ENCODE measurements at places on chromosomes 2 and 18.

GRCh38 chr2:48483506-48483905 lies 46.4 kb upstream of the STON1 start:
- DNase-seq = no peak

DNA sequence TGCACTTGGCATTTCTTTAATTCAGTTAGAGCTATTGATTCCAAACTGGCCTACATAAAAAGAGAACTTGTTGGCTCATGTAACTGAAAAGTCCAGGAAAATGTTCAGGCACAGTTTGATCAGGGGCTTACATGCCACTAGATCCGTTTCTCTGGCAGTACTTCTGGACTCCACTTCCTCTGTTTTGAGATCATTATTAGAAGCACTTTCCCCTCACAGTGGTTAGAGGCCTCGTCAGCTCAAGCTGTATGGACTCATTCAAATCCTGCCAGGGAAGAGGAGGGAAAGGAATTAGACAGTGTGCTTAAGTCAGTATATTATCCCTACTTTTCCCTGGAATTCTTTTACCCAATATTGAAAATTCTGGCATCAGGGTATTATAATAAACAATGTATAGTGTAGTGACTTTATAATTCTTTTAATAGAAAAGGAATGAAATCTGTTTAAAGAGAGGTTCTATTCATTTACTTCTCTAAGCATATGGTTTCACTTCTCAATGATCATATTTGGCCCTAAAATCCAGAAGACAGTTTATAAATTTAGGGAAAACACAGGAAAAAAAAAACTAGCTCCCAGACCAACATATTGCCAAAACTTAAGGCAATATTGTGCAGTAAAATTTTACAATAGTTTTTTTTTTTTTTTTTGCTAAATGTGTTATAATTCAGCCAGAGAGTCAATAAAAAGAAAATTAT lies 92.0 kb downstream of the ARMC9 start:
- no peak for DNase-seq

DNA sequence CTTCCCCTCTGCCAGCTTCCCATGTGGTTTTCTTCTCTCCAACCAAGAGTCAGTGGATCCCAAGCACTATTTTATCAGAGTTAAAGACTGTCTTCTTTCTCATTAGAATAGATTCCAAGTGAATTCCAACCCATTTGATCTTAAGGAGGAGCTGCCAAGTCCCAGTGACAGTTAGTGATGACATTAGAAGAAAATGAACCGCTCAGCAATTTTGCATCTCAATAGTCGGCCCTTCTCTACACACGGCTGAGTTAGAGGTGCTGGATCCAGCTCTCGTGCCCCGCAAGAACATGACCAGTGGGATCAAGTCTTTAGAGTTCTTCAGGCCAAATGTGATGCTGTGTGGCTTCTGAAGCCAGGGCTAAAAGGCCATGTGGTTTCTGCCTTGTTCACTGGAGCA lies 132.6 kb downstream of the SH3BP4 start:
- DNase-seq = no peak

GRCh38 chr18:13306583-13306982 lies 88.0 kb downstream of the LDLRAD4 start:
- no peak for DNase-seq

GRCh38 chr2:9525266-9525665 lies 30.4 kb downstream of the ADAM17 start:
- DNase-seq = no peak

GRCh38 chr2:64563436-64563938 lies 39.4 kb downstream of the AFTPH start:
- no peak for DNase-seq

GRCh38 chr2:239731422-239731821 lies 293.7 kb downstream of the NDUFA10 start:
- DNase-seq = no peak

DNA sequence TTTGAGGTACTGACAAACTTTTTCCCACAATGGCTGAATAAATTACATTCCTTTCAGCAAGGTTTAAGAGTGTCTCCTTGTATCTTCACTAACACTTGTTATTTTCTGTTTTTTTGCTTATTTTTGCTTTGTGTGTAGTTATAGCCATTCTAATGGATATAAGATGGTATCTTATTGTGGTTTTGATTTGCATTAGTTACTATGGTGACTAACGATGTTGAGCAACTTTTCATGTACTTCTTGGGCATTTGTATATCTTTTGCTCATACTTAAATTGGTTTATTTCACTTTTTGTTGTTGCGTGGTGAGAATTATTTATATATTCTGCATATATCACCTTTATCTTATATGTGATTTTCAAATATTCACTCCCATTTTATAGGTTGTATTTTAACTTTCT lies 79.9 kb upstream of the FSIP2 start:
- DNase-seq = no peak

DNA sequence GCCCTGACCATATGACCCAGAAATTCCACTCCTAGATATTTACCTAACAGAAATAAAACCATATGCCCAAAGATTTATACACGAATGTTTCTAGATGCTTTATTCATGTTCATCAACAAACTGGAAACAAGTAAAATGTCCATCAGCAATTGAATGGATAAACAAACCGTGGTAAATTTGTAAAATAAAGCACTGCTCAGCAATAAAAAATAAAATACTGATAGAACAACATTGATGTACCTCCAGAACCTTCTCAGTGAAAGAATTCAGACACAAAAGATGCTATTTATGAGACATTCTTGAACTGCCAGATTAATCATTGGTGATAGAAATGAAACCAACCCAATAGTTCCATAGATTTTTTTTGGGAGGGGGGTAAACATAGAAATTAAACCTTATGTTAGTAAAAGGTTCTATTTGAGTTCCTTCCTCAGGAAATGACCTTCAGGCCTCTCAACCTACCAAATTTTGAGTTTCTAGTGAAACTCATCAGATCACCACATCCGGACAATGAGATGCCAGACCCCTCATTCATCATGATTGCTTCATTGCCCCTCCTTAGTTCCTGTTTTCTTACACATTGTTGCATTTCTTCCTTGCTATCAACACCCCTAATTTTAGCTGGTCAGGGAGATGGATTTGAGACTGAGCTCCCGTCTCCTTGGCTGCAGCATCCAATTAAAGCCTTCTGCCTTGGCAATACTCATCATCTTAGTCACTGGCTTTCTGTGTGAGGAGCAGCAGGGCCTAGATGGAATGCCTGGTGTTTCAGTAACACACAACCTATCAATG lies 203.5 kb downstream of the LPIN1 start:
- no peak for DNase-seq

DNA sequence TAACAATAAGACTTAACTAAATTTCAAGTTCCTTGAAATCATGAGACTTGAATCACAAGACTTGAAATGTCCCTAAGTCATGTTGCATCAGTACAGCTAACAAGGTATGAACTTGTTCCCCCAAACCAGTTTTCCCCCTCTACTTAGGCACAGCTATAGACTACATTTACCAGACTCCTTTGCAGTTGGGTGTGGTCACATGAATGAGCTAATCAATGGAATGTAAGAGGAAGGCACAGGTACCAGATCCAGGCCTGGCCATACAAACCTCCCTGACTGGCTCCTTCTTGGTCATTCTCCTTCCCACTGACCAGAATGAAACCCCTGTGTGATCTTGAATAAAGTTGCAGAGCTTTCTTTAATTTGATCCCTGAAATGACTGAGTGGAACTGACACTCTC lies 77.8 kb downstream of the DNER start:
- DNase-seq = no peak

DNA sequence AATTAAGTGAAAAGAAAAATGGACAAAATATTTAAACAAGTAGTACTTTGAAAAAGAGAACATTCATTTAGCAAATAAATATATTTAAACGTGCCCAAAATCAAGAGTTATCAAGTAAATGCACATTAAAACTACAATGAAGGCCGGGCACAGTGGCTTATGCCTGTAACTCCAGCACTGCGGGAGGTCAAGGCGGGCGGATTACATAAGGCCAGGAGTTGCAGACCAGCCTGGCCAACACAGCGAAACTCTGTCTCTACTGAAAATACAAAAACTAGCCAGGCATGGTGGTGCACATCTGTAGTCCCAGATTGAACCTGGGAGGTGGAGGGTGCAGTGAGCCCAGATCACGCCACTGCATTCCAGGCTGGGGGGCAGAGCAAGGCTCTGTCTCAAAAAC lies 9.8 kb downstream of the STAM2 start:
- no peak for DNase-seq

- DNase-seq = no peak
These were observed 153.7 kb downstream of the SRBD1 start for GRCh38 chr2:45457211-45457945.

DNA sequence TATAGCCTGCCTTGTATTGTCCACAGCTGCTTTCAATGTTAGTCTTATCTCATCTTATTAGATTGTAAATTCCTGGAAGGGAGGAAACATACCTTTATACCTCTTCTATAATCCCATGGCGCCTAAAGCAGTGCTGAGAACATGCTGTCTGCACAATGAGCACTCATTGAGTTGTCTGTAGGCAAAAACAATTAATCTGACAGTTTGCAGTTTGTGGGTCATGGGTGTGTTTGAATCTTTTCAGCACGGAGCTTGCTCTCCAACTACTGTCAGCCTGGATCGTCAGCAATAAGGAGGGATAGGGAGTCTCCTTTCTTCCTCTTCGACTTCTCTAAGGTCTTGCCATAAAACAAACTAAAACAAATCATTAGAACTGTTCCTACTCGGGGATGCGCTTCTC lies 26.5 kb upstream of the GREB1L start:
- no peak for DNase-seq

GRCh38 chr2:32735348-32735747 lies 107.5 kb downstream of the TTC27 start:
- DNase-seq = no peak

DNA sequence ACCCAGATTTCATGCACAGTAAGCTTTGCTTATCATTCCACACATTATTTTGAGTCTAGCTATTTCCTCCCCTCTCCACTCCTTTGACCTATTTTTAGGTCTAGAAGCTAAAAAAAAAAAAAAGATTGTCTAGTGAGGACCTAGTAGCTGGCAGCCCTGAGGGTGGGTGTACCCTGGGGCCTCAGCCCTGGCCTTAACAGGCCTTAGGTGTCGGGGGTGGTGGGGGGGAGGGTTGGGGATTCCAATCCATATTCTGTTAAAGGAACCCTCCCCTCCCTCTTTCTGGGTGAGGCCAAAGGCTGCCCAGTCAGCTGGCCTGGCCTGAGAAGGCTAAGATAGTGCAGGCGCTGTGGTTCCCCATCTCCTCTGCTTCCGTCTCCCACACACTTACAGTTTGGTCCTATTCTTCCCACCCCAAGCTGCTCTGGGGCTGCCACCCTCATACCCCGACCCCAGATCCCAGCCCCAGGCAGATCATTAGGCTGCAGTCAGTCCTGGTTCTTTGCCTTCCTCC lies 65.5 kb upstream of the HK2 start:
- DNase-seq = no peak

GRCh38 chr18:49016648-49017539 lies 66.1 kb upstream of the SMAD7 start:
- DNase-seq = no peak

GRCh38 chr2:7539760-7540159 lies 622.5 kb downstream of the RNF144A start:
- no peak for DNase-seq

DNA sequence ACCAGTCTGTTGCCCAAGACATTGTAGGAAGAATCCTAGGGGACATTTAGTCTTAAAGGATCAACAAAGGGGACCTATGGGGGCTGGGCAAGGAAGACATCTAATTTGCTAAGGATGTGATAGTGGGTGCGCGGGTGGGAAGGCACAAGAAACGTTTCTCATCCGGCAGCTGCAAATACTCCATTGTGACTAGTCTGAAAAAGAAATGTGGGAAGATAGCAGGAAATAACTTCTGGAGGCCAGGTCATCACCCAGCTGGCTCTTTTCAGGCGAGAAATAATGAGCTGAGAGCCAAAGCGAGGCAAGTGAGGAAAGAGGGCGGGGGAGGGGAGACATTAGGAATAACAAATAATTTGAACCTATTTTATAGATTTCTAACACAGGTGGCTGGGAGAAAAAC lies 70.3 kb upstream of the NCK2 start:
- DNase-seq = no peak

DNA sequence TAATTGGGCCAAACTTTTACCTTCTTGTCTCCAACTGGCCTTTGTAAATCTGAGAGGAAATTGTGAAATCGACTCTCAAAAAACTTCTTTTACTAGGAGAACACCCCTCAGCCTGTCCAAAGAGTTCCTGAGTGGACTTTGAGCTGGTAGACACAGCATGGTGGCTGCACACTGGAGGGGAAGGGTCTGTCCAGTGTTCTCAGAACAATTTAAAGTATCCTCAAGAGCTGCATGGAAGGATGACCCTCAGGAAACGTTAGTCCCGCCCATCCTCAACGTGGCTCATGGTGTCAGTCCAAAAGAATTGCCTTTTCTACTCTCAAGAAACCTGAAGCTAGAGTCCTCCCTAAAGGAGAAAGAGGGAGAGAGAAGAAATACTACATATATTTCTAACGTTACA lies 182.7 kb downstream of the EPHA4 start:
- no peak for DNase-seq

GRCh38 chr2:43158259-43158880 lies 68.0 kb downstream of the ZFP36L2 start:
- no peak for DNase-seq

DNA sequence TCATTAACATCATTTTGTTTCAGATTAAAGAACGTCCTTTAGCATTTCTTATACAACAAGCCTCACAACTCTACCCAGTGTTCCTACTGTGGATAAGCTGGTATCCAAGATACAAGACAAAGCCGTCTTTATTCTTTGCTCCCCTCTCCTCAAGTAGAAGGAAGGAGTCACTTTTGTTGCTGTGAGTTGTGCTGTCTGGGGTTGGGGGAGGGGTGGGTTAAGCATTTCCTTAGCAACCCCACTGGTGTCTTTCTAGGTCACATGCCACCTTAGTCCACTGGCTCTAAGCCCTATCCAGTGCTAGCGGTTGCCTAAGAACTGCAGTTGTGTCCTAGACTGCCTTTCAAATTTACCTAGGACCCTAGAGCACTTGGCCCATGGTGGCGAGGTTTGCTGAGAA lies 155.6 kb upstream of the PIEZO2 start:
- no peak for DNase-seq

DNA sequence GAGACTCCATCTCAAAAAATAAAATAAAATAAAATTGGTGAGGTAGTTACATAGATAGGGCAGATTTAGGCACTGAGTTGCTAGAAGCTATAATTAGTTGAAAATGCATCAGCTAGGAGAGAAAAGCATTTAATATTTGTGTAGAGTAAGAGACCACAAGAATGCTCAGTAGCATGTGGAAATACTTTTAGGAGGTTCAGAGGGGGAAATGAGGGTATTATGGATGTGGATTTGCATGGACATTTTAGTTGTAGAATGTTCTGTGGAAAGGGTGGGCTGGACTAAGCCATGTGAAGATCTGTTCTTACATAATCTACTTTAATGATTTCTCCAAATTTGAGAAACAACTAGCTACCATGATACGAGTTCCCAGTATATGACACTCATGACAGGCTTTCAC lies 95.5 kb downstream of the ATP9B start:
- no peak for DNase-seq

All from activated CD8-positive, alpha-beta memory T cell treated with anti-CD3 and anti-CD28 coated beads for 4 hours (primary cell).